ENCODE measurements at places on chromosomes 2 and 18.
A peak's percentile ranks its signal among the peaks of the same experiment; 100 is the strongest.

DNA sequence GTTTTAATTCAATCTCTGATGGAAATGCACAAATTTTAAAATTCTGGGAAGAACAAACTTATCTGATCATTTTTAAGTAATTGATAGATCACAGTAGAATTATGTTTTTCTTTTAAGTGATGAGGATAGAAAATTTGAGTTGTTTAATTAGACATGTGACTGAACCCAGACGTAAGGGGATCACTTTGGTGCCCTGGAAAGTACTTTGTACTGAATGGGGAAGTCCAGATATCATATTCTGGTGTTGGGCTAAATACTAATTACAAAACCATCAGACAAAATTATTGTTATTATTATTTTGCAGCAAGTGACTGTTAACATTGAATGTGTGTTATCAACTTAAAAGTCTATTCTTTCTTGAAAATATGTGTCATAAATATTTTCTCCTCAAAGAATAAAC lies 994.6 kb downstream of the TSN start:
- DNase-seq = no peak

DNA sequence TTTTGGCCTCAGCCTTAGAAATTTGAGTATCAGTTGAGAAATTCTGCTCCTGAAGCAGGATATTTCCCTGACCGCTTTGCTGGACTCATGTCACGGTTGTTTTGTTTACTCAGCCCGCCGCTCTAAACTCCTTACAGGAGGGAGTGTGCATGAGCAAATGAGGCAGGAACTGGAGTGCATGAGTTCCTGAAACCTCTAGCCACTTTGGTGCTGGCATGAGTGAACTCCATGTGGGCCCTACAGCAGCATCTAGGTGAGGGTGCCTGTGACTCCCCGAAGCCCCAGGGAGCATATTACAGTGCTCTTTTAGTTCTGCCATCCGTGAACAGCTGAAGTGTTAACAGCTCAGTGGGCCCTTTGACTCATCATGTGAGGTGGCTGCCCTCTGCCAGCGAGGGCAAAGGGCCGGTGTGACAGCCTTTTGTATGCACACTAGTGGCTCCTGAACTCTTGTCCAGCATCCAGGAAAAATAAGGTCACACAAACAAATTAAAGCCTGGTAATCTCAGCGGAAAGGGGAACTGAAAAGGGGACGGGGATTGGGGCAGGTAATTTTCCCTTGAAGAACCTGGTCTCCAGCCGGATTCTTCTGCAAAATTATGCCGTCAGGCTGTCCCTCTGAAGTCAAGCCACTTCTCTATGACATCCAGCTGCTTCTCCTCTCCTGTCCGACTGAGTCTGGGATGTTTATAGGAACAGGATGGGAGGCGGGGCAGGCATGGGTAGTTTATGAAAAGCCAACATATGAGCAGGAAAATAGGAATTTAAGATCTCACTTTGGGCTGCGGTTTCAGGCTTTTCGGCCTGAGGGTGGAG lies 1668.7 kb downstream of the SUCLG1 start:
- DNase-seq = no peak

DNA sequence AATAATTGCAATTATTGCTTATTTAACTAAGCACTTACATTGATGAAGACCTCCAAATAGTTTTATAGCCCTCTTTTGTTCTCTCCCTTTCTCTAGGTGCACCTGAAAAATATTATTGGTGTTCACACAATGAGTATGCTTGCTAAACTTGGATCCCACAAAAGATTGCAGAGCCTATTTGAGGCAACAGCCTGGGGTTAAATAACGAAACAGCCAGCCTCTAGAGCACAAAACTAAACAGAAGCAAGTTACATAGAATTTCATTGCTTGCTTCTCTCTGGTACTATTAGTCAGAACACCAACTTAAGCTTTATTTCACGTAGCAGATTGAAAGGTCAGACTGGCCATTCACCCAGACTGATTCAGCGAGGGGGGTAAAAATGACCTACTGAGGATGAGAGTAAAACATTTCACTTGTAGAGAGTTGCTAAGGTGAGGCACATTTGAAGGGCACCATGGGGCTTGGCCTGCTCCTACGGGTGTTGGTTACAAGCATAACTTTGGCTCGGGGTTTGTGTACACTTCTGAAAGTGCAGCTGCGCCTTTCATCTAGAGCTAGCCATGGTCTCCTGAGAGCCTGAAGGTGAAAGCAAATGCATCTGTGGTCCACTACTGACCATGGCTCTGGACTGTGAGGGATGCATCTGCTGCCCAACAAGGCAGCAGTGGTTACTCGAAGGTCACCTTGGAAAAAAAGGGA lies 225.1 kb upstream of the LRRTM1 start:
- DNase-seq = no peak

- no peak for DNase-seq
Observed at GRCh38 chr2:151733771-151734672, at the start of gene NEB. Gene NEB (minus strand): TSS chr2:151734476. CDS start chr2:151733156, 1,320 bp downstream.

DNA sequence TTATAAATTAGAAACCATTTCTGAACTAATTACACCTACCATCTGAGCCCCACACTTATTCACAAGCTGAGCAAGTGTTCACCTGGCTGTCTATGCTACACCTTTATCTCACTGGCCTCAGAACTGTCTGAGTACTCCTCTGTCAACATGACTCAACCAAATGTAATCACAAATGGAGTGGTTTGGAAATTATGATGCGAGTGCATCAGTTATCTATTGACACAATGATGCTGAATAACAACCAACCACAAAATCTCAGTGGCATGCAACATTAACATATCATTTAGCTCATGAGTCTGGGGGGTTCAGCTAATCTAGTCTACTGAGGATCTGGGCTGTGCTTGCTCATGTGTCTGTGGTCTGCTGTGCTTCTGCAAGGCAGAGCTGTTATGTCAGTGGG lies 184.2 kb upstream of the NXPH2 start:
- no peak for DNase-seq

DNA sequence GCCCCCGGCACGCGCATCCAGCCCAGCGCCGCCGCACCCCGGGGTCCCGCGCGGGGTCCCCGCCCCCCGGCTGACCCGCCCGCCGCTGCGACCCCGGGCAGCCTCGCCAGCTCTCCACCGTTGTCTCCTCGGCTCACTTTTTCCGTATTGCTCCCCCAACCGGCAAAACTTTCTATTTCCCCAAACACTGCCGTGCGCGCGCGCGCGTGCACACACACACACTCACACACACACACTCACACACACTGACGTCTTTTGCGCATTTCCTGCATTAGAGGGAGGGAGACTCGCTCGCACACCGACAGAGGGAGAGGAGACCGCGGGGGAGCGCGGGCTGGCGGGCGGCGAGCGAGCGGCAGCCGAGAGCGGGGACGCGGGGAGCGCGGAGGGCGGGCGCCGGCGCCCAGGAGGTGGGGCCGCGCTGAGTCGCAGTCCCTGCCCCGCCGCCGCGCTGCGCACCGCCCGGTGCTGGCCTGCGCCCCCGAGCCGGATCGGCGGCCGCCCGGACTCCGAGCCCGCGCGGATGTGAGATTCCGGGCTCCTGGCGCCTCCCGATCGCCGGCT lies 542 bp upstream of the PRKCE start:
- DNase-seq = peak; percentile 89

DNA sequence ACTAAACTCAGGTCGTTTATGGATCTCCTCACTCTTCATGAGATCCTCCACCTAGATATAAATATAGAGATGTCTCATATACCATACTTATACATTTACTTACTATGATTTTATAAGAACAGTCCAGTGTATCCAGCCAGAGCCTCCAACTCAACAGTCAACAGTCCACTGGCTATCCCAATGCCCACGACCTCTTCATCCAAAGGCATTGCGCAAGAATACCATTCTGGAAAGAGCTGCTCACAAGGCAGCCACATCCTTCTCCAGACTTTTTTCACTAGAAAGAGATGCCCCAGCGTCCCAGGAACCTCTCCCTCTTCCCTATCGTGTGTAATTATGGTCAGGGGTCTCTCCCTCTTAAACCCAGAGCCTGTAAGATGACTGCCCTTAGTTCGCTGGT lies 448.8 kb downstream of the LRATD1 start:
- no peak for DNase-seq

DNA sequence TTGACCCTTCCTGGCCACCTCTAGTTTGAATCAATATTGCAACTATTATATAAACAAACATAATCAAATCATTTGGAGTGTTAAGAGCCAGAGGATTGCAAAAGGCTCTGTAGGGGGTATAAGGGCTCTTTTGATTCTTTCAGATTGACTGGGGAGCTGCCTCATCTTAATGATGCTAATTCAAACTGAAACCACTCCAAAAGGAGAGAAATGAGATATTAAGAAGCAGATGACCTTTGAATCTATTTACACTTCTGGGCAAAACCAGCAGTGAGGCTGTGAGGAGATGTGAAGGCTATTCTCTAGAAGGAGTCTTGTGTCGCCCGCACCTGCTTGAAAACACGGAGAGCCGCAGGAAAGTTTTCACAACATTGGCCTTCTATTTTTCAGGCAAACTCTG lies 311.2 kb upstream of the CRIM1 start:
- no peak for DNase-seq

- no peak for DNase-seq
Observed at GRCh38 chr2:133485868-133486267, 82.4 kb downstream of the NCKAP5 start.

- no peak for DNase-seq
Observed at GRCh38 chr2:147013696-147014392, 831.0 kb upstream of the ACVR2A start.

GRCh38 chr2:128396500-128396891 lies 77.8 kb upstream of the HS6ST1 start:
- no peak for DNase-seq

DNA sequence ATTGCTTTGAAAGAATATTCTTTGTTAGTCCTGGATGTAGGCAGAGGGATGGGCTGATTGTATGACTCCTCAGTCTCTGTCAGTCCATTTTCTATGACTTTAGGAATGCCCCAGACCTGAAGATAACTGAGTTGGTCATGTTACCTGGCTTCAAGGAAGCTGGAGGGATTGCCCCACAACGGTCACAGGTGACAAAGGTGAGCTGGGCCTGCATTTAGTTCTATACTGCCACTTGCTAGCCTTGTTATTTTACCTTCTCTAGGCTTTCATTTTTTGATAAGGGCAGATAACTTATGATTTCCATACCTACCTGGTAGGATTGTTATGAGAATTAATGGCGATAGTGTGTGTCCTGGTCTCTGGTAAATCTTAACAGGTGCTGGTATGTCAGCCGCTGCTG lies 260.1 kb downstream of the PRKCE start:
- DNase-seq = no peak

- DNase-seq = no peak
Observed at GRCh38 chr18:49596687-49597086, 34.8 kb downstream of the LIPG start.

All from activated T-helper 9 cell treated with anti-CD3 and anti-CD28 coated beads, Interleukin-2, amount 50 U/mL, for 16 hours (primary cell).